T-helper 17 cell (primary cell): ENCODE measurements at places on chromosomes 4 and X. TPM values are rescaled to one million over a fixed set of nuclear protein-coding genes. Genes with fewer than 3 reads are reported as not detected.

Gene PLAC1
- not detected for total RNA-seq

Gene HS3ST1
- total RNA-seq, result not detected

Gene GLRB
- total RNA-seq, result not detected

Gene OCIAD2
- total RNA-seq, result 54.1 TPM

Gene QRFPR
- not detected for total RNA-seq

Gene YIPF6
- 14.4 TPM for total RNA-seq

GRCh38 chr4:33052241-33052640 is 2332.1 kb downstream of the PCDH7 start:
- DNase-seq, result no peak

GRCh38 chrX:41333744-41334362 is at the start of gene DDX3X:
TSS of gene DDX3X (plus strand) at chrX:41334162. CDS start at chrX:41334253, 91 bp downstream.
- DNase-seq, result peak; percentile 63

DNA sequence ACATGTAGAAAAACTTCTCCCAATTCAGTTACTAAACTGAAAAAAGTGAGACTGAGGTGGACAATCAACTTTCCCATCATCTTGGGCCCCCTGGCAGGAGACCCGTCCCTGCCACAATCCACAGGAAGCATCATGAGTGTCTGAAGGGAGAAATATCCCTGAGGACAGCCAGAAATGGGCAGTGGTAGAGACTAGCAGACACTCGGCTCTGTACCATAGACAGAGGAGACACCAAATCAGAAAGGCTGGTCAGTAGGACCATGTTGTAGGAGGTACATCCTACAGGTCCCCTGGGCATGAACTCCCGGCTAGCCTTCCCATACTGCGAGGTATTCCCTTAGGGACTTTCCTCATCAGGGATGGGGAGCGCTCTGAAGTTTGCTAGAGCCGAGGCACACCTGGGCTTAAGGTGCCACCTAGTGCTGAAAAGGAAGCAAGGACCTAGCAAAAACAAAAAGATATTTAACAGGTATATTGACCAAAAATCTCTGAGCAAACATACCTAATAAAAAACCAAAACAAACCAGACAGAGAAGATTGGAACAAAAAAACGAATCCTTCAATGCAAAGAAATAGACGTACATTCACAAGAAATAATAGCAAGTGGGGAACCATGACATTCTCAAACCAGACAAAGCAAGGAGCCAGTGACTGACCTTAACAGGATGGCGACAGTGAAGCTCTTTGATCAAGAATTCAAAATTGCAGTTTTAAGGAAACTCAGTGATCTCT is 55.6 kb downstream of the HAUS3 start:
- DNase-seq, result no peak

DNA sequence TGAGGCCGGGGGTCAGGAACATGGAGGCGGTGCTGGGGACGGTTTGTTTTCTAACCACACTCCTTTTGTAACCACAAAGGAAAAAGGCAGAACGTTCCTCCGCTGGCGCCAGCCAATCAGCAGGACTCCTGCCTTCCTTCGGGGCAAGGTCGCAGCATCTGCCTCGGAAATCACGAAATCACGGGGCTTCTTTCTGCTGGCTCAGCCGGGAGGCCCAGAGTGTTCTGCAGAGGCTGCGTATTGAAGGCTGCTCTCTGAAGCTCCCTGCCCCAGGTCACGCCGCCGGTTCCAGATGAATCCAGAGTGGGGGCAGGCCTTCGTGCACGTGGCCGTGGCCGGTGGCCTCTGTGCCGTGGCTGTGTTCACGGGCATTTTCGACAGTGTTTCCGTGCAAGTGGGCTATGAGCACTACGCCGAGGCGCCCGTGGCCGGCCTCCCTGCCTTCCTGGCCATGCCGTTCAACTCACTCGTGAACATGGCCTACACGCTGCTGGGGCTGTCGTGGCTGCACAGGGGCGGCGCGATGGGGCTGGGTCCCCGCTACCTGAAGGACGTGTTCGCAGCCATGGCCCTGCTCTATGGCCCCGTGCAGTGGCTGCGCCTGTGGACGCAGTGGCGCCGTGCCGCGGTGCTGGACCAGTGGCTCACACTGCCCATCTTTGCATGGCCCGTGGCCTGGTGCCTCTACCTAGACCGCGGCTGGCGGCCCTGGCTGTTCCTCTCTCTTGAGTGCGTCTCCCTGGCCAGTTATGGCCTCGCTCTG is 9.4 kb downstream of the TMEM187 start:
- DNase-seq, result peak; percentile 41

GRCh38 chr4:63049278-63049677 is 1360.0 kb downstream of the TECRL start:
- DNase-seq, result no peak

DNA sequence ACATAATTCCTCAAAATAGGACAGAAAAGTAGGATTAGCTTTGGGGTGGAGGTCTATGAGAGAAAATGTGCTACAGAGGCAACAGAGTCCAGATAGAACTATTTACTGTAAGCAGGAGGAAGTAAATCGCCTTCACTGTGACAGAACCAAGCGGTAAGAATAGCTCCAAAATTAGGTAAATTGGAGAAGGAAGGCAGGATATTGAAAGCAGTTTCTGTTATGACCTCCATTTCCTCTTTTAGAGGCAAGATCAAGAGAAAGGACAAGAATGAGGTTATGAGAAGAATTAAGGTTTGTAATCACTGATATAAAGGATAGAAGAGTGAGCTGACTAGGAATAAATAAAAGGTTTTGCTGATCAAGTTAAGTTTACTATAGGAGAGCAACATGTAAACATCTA is 44.1 kb upstream of the NEUROG2 start:
- DNase-seq, result no peak

GRCh38 chr4:69787879-69788278 is 27.5 kb upstream of the SULT1B1 start:
- no peak for DNase-seq

- DNase-seq, result no peak
These were observed 50.7 kb upstream of the CRMP1 start for GRCh38 chr4:5943561-5943960.

GRCh38 chr4:47065051-47065481 is 33.7 kb downstream of the GABRB1 start:
- DNase-seq, result no peak

DNA sequence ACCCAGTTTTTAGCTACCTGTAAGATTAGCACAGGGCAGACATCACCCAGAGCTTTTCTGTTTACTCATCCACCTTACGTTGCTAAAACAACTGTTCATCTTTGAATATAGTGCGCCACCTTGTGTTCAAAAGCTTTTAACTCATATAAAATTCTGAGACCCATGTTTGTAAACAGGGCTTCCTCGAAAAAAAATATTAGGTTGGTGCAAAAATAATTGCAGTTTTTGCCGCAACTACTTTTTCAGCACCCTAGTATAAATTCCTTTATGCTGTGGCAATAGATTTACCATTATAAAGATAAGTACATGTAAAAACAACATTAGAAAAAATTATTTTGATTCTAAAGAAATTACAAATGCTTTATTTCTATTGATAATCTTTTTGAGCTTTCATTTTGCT is 147.9 kb downstream of the LRBA start:
- DNase-seq, result no peak

DNA sequence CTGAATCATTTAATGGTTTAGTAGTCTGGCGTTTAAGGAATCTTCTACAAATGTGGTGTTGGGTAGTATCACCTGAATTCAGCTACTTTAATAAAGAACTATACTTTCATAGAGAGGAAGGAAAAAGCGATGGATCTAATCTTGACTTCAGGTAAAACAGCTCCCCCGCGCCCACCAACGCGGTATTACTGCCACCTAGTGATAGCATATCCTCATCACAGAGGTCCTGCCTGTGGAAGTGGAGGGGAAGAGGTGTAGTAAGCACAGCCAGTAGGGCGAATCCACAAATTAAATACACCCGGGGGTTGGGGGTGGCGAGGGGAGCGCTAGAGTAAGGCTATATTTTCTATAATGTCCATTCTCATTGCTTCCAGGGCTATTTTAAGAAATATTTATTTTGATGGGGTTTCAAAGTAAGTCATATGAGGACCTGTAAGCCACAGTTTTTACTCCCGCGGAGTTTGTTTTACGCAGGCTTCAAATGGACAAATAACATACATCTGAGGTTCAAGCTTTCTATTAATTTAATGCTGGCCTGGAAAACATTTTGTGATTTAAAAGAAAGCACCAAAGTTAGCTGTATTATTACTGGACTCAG is 8.3 kb upstream of the DAPP1 start:
- DNase-seq, result peak; percentile 56

- no peak for DNase-seq
These were observed 82.7 kb downstream of the RAPGEF2 start for GRCh38 chr4:159185591-159186023.

DNA sequence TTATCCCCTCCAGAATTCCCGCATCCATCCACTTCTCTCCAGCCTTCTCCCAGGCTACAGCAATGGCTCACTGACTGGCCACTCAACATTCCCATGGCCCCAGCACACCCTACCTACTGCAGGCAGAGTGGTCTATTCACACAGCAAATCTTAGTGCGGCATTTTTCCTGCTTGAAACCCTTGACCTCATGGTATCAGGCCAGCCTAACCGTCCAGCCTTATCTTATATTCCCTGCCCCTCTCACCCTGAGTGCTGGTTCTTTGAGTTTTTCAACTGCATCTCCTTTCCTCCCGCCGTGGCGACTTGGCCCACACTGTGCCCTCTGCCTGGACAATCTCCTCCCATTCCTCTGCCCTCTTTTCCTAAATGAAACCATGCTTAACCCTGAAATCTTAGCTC is 10.0 kb upstream of the S100G start:
- no peak for DNase-seq

DNA sequence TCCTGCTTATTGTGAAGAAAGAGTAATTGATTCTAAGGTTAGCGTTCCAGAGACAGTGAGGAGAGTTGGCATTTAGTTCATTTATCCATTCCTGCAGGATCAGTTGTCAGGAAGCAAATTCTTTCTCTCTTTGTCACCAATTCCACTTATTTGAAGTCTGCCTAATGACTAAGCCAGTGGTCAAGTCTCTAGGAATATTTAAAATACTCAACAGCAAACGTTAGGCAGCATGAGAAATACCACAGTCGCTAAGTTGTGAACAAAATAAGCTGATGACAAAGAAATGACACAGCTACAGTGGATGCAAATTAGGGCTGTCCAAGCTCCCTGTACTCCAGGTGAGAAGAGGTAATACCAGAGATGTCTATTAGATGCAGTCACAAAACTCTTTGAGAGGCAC is 6.6 kb upstream of the MAGEB17 start:
- DNase-seq, result no peak

DNA sequence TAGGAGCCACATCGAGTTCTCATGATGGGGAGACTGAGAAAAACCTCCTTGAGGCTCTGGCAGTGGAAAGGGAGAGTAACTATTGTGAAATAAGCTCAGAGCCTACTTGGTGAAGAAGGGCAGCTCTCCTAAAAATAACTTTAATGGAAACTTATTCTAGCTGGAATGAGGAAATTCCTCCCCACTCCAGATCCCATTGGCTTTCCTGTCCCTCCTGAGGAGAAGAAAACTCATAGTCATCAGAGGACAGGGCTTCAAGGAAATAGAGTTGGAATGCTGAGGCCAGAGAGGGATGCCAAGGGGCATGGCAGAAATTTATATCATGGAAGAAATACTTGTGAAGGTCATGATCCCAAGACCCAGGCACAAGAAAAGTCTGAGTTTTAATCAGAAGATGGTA is 70.7 kb upstream of the TAPT1 start:
- DNase-seq, result no peak

DNA sequence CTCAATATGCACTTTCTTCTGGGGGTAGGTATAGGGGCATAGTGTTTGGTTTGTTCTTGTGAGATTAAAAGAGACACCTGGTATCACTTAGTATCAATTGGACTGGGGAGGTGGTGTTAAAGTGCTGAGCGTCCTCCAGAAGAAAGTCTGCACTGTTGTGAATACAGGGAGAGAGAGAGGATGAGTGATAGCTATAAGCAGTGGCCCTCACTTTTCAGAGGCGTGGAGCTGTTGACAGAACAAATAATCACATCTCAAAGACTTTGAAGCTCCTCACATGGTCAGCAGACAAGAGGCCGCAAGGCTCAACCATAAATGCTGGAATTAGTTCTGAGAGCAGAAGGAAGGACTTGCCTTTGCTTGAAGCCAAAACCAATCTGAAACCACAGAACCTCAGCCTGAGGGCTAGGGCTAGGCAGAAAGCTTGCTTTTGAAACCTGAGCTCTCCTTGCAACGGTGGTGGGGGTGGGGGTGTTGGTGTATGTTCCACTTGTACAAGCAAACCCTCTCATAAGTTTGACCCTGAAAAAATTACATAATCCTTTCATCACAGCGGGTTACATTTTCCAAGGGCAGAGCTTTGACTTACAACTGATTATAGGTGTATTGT is 123.2 kb upstream of the SCML1 start:
- no peak for DNase-seq

DNA sequence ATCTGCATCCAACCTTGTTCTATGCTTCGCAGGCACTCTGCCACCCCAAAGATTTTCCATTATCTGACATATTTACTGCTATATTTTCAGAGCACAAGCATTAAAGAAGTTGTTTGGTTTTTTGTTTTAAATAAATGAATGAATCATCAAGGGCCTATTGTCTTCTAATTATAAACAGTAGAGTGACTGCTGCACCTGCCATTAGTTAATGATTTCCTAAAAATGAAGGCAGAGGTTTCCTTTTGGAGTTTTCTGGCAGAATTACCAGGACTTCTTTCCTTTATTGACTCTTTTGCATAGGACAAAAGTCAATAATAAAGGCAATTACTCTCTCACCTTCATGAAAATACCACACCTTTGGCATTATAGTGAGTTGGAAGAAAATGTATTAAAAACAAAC is 238.1 kb downstream of the INPP4B start:
- no peak for DNase-seq

DNA sequence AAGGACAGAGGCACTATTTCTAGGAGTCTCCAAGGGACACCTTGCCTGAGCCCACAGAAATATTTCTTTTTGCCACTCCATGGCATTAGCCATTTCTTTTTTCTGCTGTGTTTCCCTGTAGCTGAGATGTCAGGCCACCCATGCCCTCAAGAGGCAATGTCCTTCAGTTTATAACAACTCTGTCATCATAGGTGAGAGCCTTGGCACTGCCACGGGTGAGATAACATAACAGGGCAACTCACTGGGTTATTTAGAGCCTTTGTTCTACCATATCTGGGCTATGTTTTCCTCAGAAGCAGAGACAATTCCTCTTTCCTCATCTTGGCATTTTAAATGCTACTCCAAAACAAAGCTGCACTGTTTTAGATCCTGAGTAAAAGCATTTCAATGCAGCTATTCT is 99.9 kb upstream of the MAOA start:
- DNase-seq, result no peak

- no peak for DNase-seq
These were observed 56.6 kb upstream of the WDR1 start for GRCh38 chr4:10173037-10173753.
